ENCODE measurements at places on chromosomes 1 and 21.

DNA sequence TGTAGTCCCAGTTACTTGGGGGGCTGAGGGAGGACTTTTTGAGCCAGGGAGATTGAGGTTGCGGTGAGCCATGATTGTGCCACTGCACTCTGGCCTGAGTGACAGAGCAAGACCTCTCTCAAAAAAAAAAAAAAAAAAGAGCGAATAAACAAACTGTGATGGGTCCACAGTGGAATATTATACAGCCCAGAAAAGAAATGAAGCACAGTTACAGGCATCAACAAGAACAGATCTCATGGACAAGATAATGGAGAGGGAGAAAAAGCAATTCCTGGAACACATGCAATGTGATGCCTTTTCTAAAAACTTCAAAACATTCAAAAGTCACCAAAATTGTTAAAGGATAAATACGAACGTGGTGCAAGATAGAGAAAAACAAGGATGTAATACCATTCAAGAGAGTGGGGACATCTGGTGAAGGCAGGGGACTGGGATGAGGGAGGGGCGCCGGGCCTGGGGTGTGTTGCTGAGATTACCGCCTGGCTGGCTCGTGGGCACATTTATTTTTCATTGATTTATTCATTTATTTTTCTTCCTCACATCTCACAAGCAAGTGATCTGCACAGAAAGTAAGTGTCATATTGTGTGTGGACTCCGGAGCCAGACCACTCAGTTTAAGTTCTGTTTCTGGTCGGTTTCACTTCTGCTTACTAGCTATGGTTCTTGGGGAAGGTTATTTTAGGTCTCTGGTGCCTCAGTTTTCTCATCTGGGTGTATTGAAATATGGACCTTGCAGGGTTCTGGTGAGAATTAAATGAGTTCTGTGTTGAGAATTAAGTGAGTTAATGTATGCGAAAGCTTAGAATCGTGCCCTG lies 30.1 kb downstream of the ABCG1 start:
- DNase-seq = no peak

GRCh38 chr1:70963374-70963773 lies 84.2 kb downstream of the PTGER3 start:
- DNase-seq = no peak

GRCh38 chr1:183914276-183914675 lies 109.4 kb downstream of the RGL1 start:
- no peak for DNase-seq

DNA sequence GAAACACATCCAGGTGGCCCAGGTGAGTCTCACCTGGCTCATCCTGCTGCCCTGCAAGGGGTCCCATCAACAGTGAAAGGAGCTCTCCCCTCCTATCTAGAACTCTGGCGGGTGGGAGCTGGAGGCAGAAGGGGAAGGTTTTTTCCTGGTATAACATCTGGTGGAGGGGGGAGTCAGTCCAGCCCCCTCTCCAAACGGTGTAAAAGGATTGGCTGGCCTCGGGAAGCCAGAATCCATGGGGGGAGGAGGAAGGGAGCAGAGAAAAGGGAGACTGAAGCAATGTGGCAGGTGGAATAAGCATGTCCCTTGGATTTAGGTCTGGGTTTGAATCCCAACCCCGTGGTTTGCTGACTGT lies 1.2 kb upstream of the CAMK2N1 start:
- no peak for DNase-seq

- DNase-seq = no peak
Observed at GRCh38 chr1:223765719-223766340, 53.5 kb downstream of the CAPN2 start.

GRCh38 chr1:91282695-91283420 lies 121.8 kb downstream of the HFM1 start:
- peak; percentile 55 for DNase-seq

- DNase-seq = no peak
Observed at GRCh38 chr1:44670751-44671640, 3.3 kb downstream of the TMEM53 start.
